NCI-H510A treated with DMSO at 0.1 percent for 48 hours (cell line): ENCODE measurements at places on chromosomes 7 and 10.

- DNase-seq: no peak
These were observed 55.6 kb upstream of the CAMK2B start for GRCh38 chr7:44380831-44381493.

DNA sequence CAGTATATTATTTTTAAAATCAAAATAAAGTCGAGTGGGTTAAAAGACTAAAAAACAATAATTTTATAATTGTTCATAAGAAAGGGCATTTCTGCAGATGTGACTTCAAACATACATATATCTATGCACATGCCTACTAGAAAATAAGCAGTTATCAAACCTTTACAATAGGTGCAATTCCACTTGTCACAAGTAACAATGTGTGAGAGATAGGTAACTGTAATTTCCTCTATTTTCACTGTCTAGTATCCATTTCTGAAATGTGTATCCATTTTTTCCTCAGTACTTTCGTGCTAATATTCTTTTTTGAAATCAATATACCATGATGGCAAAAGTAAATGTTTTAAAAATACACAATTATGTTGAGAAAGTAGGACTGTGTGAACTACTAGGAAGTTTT lies 96.9 kb upstream of the GNAI1 start:
- DNase-seq: no peak

GRCh38 chr10:71314028-71314693 lies 4.9 kb upstream of the SLC29A3 start:
- peak; percentile 71 for DNase-seq

DNA sequence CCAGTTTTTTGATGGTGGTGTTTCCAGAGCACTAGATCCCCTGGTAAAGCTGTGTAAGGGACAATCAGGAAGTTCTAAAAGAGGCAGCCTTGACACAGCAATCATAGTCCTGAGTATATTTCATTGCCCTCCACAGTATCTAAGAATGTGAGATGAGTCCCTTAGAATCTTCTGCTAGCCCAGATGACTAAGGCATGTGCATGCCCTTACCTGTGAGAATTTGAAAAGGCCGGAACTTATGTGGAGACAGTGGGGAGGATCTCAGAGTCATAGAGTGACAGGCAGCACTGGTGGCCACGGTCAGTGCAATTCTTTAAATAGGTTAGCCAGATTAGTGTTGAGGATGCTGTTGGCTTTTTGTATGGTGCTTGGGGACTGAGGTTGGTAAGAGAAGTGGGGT lies 361.4 kb upstream of the VSTM2A start:
- no peak for DNase-seq

GRCh38 chr10:79101560-79102497 lies 33.1 kb downstream of the ZMIZ1 start:
- peak; percentile 72 for DNase-seq

DNA sequence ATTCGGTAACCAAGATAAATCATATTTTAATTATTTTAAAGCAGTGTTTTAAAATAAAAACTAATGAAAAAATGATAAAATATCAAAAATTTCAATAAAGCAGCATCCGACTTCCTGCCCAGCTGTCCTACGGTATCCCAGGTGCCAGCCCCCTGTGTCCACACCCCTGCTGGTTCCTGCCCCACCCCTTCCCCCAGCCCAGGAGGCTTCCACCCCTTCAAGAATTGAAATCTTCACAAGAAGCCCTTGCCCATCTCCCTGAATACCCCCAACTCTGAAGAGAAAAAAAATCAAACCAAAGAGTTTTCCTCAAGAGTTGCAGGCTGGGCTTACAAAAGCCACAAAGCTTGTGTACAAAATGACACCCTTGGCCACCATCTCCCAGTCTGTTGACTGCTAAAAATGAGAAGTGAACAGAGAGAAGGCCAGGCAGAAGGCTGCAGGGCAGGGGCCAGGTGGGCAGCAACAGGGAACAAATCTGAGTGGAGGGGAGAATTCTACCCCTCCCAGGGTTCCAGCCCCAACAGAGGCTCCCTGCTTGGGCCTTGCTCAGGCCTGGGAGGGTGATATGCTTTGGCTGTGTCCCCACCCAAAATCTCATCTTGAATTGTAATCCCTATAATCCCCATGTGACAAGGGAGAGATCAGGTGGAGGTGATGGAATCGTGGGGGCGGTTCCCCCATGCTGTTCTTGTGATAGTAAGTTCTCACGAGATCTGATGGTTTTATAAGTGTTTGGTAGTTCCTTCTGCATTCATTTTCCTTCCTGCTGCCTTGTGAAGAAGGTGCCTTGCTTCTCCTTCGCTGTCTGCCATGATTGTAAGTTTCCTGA lies 14.5 kb downstream of the GPRIN2 start:
- no peak for DNase-seq

GRCh38 chr7:151650161-151650560 lies 130.5 kb upstream of the RHEB start:
- DNase-seq: no peak

DNA sequence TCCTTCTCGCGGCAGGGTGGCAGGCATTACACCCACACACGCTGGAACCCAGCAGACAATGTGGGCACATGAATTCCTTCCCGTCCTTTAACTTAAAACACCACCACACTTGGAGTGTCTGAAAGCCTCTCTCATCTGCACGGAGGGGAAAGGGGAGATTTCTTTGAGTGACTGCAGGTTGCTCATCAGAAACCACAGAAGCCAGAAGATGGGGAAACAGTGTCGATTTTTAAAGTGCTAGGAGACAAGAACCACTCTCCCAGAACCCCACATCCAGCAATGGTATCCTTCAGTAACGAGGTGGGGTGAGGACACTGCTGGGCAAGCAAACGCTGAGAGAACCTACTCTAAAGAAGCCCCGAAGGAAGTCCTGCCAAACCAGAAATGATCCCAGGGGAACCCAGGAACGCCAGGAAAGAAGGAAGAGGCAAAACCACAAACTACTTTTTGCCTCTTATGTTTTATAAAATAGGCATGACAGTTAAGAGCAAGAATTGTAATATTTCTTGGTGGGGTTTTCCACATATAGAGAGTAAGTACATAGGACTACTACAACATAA lies 254.3 kb downstream of the ELFN1 start:
- no peak for DNase-seq

- no peak for DNase-seq
These were observed 400.5 kb downstream of the PTPRN2 start for GRCh38 chr7:158186864-158187693.

- DNase-seq: no peak
These were observed 4.7 kb downstream of the RBM20 start for GRCh38 chr10:110648692-110649346.
